Fibroblast of the conjunctiva (primary cell): ENCODE measurements at places on chromosomes 5 and 9.
A peak's percentile ranks its signal among the peaks of the same experiment; 100 is the strongest.

DNA sequence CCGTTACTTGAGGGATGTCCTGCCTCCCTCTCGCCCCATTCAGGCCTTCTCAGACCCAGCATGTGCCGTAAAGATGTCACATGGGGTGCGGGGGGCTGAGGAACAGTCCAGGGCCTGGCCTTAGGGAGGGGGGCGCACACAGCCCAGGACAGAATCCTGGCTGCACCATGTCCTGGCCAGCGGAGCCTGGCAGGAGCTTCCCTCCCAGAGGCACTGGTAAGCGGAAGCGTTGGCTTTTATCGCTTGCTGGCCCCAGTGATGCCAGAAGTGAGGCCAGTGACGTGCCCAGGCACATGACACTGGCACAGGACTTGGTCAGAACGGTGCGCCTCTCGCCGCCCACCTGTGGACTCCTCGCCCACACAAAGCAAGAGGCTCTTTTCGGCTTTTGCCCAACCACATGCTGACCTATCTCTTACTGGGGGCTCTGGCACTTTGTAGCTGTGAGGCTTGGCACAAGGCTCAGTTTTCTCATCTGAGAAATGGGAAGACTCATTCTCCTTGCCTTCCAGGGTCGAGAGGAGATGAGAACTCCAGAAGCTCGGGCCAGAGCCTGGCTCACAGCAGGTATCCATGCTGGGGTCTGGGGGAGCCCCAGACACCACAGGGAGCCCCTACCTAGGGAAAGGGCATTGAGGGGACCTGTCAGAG is 59.0 kb downstream of the LMX1B start:
- DNase-seq = no peak

- DNase-seq = no peak
Observed at GRCh38 chr5:109324931-109325330, 84.8 kb downstream of the PJA2 start.

GRCh38 chr5:124683917-124684555 is 62.4 kb downstream of the ZNF608 start:
- no peak for DNase-seq

DNA sequence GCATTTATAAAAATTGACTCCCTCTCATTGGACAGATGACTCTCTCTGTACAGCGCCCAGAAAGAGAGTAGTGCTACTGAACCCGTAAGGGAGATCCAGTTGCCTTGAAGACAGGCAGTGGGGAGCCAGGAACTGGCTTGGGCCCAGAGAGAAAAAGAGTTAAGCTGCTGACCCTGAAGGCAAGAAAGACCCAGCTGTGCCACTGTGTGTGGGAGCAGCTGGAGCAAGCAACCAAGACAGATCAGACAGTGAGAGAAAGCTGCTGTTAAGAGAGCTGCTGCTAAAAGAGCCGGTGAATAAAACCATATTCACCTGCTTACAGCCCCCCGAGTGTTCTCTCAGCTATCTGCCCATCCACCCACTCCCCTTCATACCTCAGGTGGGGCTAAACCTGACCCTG is 149.7 kb upstream of the ADAMTS16 start:
- DNase-seq = no peak

DNA sequence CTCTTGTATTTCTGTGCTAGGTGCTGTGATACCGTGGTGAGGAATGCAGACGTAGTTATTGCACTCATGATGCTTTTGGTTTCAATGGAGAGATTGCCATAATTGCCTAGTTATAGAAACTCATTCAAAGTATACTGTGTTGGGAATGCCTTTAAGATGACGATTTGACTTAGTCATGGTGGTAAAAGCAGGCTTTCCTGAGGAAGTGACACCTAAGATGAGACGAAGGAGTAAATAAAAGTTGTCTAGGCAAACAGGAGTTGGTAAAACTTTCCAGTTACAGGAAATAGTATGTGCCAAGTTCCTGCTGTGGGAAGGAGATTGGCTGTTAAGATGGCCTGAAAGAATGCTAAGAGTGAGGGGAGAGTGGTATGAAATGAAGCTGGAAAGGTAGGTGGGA is 48.1 kb downstream of the FOCAD start:
- DNase-seq = no peak

DNA sequence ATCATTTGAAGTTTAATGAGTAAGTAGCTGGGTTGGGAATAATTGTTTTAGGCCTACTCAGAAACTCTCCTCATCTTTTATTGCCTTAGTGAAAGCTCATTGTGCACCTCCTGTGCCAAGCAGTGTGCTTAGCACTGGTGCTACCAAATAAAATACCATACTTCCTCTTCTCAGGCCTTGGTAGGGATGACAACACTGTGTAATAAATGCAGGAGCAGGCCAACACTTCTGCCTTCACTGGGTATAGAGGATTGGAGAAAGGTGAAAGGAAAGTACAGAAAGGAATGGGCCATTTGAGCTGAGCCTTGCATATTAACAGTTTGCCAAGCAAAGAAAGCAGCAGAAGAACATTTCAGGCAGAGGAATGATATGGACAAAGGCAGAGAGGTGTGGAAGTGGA is 285.7 kb downstream of the NR3C1 start:
- DNase-seq = no peak

GRCh38 chr9:35756275-35757225 is 2.5 kb upstream of the MSMP start:
- no peak for DNase-seq

GRCh38 chr9:133818444-133818843 is 80.3 kb upstream of the SARDH start:
- peak; percentile 29 for DNase-seq

- no peak for DNase-seq
Observed at GRCh38 chr5:27290172-27290571, 251.8 kb upstream of the CDH9 start.

DNA sequence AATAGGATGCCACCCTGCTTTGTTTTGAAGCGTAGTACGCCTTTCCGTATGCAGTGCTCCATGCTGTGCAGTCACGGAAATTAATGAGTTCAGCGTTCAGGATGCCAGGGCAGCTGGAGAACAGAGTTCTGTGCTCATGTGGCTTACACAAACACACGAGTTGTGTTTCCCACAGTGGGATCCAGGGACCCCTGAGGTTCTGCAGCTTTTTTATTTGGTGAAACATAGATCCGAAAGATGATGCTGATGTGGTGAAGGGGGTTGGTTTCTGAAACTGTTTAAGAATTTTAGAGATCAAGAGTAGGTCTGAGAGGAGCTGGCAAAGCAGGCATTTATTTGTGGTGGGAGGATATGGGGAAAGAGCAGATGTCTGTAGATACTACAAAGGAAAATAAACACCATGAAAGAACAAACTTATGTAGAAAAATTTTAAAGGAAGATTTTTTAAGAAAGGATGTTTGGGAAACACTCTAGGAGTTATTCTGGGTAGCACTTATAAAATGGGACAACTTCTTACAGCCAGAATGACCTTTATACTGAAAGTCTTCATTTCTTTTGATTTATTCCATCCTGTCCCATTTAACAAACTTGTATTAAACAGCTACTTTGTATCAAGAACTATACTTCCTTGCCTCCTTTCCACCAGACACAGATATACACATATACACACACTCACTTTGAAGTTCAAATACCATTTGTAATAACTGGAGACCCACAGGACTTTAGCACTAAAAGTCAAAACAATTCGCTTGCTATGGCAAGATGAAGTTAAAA is 52.7 kb downstream of the ITGA1 start:
- no peak for DNase-seq

- no peak for DNase-seq
Observed at GRCh38 chr9:27497883-27498417, 26.1 kb upstream of the IFNK start.

GRCh38 chr9:37969130-37969529 is 65.2 kb upstream of the SLC25A51 start:
- no peak for DNase-seq

DNA sequence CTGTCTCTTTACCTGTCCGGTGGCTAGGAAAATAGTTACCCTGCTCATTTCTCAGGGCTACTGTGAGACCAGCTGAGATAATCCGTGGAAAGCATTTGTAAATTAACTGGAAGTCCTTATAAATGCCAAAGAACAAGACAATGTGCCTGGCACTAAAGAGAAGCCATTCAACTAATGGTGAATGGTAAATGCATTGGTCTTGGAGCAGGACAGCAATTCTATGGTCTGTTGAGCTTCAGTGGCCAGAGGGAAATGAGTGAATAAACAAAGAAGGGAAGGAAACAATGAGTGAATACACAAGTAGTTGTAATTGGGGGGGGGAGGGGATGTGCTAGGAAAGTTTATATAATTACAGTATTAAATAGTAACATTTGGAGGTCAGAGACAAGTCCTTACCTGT is 353.6 kb downstream of the SEMA5A start:
- no peak for DNase-seq

DNA sequence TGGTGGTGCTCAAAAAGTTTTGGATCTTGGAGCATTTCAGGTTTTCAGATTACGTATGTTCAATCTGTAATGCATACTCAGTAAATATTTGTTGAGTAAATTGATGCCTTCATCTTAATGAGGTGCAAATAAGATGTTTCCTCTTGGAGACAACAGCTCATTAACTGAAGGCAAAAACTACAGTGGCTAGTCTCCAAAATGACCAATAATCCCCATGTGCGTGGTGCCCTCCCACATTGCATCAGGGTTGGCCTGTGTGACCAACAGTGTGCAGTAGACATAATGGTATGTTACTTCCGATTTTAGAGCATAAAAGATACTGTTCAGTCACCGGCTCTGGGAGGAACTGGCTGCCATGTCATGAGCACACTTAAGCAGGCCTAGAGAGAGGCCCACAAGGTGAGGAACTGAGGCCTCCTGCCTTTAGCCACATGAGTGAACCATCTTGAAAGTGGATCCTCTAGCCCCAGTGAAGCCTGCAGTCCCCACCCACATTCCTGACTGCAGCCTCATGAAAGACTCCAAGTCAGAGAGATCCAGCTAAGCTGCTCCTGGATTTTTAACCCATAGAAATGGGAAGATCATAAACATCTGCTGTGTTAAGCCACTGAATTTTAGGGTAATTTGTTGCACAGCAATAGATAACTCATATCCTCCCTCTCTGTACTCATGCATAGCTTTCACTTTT is 55.7 kb downstream of the LIFR start:
- peak; percentile 5 for DNase-seq

DNA sequence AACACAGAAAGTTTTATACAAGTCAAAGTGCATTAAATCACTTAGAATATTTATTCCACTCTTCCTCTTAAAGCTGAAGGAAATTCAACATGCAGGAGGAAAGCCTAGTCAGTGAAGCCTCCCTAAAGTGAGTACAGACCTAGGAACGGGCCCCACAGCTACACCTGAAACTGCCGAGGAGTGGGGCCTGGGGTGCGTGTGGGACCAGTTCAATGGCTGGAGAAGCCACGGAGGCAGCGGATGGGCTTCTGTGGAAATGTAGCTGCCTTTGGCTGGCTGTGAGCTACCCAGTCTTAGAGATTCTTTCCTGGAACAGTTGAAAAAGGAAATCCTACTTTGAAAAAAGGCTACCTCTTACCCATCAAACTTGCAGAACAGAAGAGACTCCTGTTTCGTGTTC is 16.6 kb downstream of the ARPC5L start:
- DNase-seq = no peak

- no peak for DNase-seq
Observed at GRCh38 chr5:59097116-59097515, 514.2 kb downstream of the RAB3C start.

DNA sequence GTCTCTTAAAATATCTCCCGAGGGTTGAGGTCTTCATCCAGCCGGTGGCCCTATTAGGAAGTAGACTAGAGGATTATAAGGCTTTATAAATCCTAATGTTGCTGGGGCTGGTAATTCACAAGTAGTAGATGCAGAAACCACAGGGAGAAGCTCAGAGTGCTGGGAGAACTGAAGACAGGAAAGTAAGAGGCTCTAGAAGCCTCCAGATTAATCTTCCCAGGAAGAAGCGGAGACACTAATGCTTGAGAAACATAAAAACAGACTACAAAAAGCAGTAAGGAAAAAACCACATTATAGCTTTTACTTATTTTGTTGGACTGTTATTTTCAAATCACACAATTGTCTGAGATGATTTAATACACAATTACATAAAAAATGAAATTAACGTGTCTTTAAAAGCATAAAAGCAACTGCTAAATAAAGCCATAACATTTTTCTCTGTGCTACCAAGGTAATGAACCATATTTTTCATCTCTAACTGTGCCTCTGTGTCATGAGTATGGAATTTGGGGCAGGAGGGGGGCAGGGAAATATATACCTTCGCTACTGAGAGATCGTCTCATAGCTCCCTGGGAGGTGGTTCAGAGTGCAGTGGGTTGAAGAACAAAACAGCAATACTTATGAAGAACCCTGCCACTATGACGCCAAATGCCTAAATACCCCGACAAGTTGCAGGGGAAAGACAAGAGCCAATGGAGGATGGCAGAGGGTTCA is 806.2 kb upstream of the WWC1 start:
- no peak for DNase-seq

DNA sequence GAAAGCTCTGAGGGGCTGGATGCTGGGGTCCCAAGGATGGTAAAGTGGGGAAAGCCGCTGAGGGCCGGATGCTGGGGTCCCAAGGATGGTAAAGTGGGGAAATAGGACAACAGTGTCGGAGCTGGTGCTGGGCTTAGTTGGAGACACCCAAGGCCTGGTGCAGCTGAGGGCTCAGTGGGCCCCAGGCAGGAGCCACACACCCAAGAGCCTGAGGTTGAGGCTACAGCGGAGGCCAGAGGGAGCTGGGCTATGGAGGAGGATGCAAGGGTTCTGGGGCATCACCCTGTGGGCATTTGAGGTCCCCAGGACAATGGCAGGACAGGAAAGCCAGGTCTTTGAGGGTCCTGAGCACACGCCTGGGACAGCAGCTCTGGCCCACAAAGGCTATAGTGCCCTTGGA is 19.1 kb upstream of the SLC9A3 start:
- no peak for DNase-seq

GRCh38 chr5:123287881-123288280 is 135.3 kb downstream of the CEP120 start:
- no peak for DNase-seq

DNA sequence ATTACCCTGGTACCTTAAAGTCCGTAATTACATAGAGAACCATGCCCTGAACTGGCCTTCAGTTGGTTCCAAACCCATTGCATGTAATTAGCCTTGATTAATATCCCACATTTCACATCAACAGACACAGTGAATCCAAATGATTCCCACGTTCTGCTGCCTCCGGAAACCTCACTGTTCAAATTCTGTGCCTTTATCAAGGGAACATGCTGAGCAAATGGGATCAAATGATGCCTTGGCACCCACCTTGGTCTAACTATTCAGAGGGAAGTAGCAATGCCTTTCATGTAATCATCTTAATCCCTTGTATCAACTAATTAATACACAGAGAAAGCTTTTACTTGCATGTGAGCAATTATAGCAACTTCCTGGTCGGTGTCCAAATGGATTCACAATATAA is 100.6 kb downstream of the EFNA5 start:
- DNase-seq = no peak

DNA sequence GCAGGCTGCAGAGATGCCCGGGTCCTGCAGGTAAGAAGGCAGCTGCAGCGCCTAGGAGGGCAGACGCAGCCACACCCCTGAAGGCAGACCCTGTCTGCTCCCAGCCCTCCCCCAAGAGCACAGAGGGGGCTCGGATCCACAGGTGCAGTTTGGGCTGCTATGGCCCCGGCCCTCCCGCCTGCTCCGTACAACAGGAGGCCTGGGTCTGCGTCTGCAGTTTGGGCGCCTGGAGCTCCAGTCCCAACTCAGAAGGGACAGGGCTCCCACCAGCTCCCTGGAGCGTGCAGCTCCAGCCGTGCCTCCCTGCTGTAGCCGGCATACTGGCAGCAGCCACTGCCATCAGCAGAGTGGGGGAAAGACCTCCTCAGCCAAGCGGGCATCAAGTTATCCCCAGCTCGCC is 30.5 kb downstream of the BTNL9 start:
- no peak for DNase-seq
